ENCODE measurements at places on chromosomes 7 and 10. TPM values are rescaled to one million over a fixed set of nuclear protein-coding genes. Genes with fewer than 3 reads are reported as not detected.

The EPHB6 gene
- total RNA-seq, result 3.0 TPM

The SLC16A9 gene
- 58.7 TPM for total RNA-seq

DNA sequence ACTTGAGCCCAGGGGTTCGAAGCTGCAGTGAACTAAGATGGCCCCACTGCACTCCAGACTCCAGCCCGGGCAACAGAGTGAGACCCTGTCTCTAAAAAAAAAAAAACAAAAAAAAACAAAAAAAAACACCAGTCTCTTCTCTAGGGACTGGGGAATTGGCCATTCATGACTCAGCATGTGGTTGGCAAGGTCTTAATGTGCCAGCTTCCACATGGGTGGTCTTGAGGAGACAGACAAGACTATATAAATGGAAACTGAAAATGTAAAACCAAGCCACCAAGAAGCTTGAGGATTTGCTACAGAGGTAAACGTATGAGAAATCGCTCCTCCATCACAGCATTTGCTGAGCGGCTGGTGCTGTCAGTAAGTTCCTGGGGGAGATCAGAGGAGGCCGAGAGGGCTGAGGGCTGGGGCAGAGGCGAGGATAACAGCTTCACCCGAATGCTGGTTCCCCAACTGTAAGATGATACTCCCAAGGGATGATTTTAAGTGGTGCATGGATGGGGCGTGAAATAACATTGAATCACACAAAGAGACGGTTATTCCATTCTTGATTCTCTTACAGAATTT lies 128.7 kb downstream of the C10orf105 start:
- no peak for DNase-seq

The GFRA1 gene
- 32.8 TPM for total RNA-seq

DNA sequence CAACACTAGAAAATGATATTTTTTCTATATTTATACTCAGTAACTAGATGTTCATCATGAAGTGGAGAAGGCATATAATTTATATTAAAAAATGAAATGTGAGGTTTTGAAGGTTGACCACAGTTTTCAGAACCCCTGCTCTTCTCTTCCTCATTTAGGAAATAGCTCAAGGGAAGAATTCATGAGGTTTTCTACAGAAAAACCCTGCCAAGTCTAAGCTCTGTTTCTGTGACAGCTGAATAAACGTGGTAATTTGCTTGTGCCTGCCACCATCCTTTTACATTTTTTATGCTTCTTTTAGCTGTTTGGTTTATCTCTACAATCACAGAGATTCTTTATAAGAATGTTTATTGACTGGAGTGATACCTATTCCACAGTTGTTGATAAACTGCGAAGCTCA lies 630.3 kb upstream of the POT1 start:
- DNase-seq, result no peak

DNA sequence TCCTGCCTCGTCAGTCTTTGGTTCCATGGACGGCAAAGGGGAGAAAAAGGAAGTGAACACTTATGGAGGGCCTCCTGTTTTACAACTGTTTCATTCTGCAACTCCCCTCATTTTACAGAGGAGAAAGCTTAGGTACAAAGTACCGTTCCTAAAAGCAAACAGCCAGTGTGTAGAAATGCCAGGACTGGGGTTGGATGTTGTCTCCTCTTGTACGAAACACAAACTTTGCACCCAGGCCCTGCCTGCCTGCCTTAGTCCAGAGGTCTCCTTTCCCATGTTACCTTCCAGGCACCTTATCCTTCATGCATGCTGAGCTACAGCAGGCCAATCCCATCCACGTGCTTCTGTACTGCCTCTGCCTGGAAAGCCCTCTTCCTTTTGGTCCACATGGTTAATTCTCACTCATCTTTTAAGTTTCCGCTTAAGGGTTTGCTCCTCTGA lies 86.0 kb downstream of the ICA1 start:
- DNase-seq, result no peak

DNA sequence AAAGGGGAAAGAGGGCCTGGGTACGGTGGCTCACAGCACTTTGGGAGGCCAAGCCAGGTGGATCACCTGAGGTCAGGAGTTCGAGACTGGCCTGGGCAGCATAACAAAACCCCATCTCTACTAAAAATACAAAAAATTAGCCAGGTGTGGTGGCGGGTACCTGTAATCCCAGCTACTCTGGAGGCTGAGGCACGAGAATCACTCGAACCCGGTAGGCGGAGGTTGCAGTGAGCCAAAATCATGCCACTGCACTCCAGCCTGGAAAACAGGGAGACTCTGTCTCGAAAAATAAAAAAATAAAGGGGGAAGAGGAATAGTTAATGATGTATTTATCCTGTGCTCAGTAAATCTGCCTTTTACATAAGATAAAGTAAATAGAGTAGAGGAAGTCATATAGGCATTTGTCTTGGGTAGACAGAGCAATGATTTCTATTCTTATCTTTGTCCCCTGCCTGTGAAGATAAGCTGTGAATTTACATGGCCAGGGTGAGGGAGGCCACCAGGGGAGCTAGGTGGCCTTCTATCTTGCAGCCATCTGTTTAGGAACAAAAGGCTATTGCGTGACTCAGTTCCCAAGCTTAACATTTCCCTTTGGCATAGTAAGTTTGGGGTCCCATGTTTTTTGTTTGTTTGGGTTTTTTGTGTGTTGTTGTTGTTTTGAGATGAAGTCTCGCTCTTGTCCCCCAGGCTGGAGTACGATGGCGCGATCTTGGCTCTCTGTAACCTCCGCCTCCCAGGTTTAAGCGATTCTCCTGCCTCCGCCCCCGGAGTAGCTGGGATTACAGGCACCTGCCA lies 73.2 kb upstream of the GTF2I start:
- DNase-seq, result no peak

DNA sequence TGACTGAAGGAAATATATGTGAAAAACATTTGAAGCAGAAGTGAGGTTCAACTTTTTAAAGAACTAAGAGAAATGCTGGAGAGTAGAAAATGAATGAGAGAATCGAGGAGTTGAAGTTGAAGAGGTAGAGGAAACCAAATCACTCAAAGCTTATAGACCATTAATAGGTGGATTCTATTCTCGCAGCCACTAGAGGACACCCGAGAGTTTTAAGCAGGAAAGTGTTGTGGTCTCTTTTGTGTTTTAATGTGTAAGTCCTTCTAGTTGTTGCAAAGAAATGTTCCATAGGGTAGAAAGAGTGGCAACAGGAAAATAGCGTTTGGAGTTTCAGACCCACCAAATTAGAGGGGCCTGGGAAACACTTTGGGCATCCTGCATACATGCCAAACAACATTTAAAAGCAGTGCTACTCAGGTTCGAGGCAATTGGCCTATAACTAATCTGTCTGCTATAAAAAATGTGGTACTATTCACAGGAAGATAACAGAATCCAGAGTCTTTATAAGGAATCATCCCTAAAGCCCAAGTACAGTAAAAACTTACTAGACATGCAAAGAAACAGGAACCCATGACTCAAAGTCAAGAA lies 75.3 kb upstream of the TAS2R16 start:
- DNase-seq, result no peak

- no peak for DNase-seq
Measured at GRCh38 chr10:86348321-86349210, 18.0 kb downstream of the GRID1 start.

- DNase-seq, result peak; percentile 12
Measured at GRCh38 chr10:13272164-13272571, 27.7 kb downstream of the PHYH start.

- no peak for DNase-seq
Measured at GRCh38 chr7:24284699-24285506, 913 bp downstream of the NPY start.

DNA sequence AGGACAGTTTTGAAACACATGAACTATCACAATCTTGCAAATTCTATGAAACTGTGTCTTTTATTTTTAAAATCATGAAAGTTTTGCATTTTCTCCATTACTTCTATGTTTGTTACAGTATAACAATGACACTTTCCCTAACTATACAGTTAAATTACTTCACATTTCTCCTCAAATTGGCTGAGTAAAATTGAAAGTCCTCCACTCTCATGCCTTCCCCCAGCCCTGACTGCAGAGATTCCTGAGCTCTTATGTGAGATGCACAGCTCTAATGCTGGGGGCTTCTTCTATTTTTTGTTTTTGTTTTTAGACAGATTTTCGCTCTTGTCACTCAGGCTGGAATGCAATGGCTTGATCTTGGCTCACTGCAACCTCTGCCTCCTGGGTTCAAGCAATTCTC lies 22.7 kb upstream of the MAP3K8 start:
- no peak for DNase-seq

The ANKRD61 gene
- not detected for total RNA-seq

- DNase-seq, result no peak
Measured at GRCh38 chr10:31836569-31837406, 91.8 kb downstream of the ARHGAP12 start.

- no peak for DNase-seq
Measured at GRCh38 chr7:104767826-104768536, 246.0 kb upstream of the KMT2E start.

DNA sequence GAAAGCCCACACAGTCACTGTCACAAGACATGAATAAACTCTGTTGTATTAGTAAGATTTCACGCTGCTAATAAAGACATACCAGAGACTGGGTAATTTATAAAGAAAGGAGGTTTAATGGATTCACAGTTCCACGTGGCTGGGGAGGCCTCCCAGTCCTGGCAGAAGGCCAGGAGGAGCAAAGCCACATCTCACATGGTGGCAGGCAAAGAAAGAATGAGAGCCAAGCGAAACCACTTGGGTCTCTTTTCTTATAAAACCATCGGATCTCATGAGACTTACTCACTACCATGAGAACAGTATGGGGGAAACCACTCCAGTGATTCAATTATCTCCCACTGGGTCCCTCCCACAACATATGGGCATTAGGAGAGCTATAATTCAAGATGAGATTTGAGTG lies 110.2 kb downstream of the ST8SIA6 start:
- DNase-seq, result no peak

DNA sequence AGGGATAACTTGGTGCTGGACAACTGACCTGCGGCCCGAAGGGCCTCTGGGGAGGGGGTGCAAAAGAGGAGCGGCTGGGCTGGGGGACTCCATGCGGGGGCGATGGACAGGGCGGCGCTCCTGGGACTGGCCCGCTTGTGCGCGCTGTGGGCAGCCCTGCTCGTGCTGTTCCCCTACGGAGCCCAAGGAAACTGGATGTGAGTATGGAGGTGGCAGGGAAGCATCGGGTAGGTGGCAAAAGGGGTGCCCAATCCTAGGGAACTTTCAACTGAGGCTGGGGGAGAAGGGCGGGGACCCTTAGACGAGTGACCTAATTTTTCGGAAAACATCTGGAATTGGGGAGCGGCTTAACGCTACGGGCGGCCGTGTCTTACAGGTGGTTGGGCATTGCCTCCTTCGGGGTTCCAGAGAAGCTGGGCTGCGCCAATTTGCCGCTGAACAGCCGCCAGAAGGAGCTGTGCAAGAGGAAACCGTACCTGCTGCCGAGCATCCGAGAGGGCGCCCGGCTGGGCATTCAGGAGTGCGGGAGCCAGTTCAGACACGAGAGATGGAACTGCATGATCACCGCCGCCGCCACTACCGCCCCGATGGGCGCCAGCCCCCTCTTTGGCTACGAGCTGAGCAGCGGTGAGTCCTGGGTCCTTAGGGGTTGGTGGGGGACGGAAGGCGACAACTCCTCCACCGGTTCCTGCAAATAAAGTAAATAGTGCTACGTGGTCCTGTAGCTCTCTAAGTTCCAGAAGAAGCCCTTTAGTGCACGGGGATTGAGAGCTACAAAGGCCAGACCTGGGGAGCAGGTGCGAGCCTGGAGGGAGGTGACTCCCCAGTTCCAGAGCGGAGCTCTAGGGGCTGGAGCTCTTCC lies 622 bp downstream of the WNT16 start:
- peak; percentile 40 for DNase-seq

- no peak for DNase-seq
Measured at GRCh38 chr7:96388620-96389383, 66.9 kb upstream of the SLC25A13 start.

GRCh38 chr7:151853896-151854719 lies 22.8 kb downstream of the PRKAG2 start:
- no peak for DNase-seq

DNA sequence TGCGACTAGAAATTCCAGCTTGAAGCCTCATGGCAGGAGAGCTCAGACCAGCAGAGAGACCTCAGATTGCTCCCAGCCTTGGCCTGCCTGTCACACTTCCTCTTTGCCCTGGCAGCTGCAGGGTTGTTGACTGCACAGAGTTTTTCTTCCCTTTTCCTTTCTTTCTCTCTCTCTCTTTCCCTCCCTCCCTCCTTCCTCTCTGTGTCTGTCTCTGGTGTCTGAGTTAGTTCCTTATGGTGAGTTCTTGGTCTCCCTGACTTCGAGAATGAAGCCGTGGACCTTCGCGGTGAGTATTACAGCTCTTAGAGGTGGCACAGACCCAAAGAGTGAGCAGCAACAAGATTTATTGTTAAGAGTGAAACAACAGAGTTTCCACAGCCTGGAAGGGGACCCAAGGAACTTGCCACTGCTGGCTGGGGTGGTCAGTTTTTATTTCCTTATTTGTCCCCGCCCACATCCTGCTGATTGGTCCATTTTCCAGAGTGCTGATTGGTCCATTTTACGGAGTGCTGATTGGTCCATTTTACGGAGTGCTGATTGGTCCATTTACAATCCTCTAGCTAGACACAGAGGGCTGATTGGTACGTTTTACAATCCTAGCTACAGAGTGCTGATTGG lies 266.3 kb downstream of the RPS24 start:
- peak; percentile 28 for DNase-seq

GRCh38 chr10:129580010-129580409 lies 113.0 kb downstream of the MGMT start:
- DNase-seq, result no peak

DNA sequence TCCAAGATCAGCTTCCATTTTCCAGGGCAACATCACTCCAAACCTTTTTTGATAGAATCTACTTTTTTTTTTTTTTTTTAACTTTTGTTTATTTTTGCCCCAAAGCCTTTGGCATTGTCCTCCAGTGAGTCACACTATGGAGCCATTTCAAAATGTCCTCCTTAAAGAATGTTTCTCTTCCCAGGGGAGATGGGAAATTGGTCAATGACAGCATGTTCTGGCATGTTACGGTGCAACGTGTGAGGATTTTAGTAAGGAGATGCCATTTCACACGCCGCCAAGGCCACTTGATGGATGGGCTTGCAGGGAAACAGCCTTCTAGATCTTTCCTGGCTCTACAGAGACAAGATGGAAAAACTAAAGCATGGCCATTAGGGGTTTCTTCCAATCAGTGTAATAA lies 30.7 kb upstream of the TRIL start:
- peak; percentile 21 for DNase-seq

Measured in transverse colon (tissue), 4 donors.